ENCODE measurements at places on chromosomes 13 and 19. TPM values are rescaled to one million over a fixed set of nuclear protein-coding genes. Genes with fewer than 3 reads are reported as not detected.

GRCh38 chr19:4380254-4380727 is 20.1 kb downstream of the SH3GL1 start:
- peak overlapping the region; percentile 66 for H3K4me3 ChIP-seq
- no peaks in the 10 kb centered on the region for H3K27me3 ChIP-seq
- peak overlapping the region; percentile 82 for H3K27ac ChIP-seq
- peaks cover 56% of the 10 kb centered on the region for H3K4me1 ChIP-seq
- H3K36me3 ChIP-seq, result peaks cover 8% of the 10 kb centered on the region

Gene HPN
- not detected for total RNA-seq

- H3K27me3 ChIP-seq, result no peaks in the 10 kb centered on the region
- no peak for DNase-seq
- no peak overlapping the region for H3K27ac ChIP-seq
- no peaks in the 10 kb centered on the region for H3K36me3 ChIP-seq
- H3K4me3 ChIP-seq, result no peak overlapping the region
These were observed 2724.7 kb downstream of the PCDH9 start for GRCh38 chr13:64505336-64505910.

Gene RETN
- total RNA-seq, result not detected

- no peak overlapping the region for H3K27ac ChIP-seq
- H3K36me3 ChIP-seq, result no peaks in the 10 kb centered on the region
- peaks cover 3% of the 10 kb centered on the region for H3K4me1 ChIP-seq
- no peak overlapping the region for H3K4me3 ChIP-seq
- no peaks in the 10 kb centered on the region for H3K27me3 ChIP-seq
- no peak for DNase-seq
These were observed 23.0 kb upstream of the MTRF1 start for GRCh38 chr13:41286370-41286769.

DNA sequence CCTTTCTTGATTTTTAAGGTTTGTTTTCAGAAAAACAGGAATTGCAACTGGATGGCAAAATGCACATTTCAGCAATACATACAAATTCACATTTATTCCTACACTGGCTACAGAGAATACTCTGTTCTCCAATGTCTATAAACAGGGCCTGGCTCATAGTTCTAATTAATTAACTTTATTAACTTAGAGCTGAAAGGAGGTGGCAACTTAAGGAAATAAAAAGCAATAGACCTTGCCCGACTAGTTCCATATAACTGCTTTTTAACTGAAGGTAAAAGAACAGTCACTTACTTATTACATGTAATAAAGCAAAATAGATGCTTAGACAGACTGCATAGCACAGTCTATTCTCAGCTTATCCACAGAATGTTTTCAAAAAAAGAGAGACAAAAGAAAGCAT is 498.5 kb downstream of the DIAPH3 start:
- no peak for DNase-seq
- H3K36me3 ChIP-seq, result no peaks in the 10 kb centered on the region
- no peak overlapping the region for H3K27ac ChIP-seq
- H3K27me3 ChIP-seq, result no peaks in the 10 kb centered on the region
- no peak overlapping the region for H3K4me3 ChIP-seq

DNA sequence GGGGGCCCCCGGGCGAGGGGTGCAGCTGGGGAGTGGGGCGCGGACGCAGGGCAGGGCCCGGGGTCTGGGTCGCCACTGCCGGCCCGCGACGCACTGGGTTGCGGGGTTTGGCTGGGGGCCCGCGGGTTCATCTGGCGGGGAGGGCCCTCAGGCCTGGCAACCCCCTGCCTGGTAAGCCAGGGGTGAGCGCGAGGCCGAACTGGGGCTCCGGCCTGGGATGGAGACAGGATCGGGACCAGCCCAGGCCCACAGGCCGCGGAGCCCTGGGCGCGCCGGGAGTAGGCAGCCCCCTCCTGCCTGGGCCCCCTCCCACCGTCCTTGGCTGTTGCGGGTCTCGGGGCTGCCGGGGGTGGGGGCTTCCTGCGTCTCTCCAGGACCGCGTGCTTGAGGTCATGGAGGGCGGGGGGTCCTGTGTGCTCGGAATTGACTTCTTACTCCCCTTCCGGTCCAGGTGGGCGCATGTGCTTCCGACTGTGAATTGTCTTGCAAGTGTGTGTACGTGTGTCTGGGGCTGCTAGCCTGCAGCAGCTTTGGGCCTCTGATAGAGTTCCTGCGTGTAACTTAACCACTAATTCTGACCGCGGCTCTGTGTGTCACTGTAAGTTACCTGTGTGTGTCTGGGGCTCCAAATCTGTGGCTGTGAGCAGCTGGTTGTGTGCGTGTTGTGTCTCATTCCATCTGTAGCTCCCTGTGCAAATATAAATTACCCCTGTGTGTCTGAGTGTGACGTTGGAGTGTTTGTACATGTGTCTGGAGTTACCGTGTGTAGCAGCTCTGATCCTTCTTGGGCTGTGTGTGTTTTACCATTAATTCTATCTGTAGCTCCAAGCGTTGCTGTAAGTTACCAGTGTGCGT is 751 bp downstream of the GRAMD1A start:
- peaks cover 24% of the 10 kb centered on the region for H3K36me3 ChIP-seq
- peak; percentile 86 for DNase-seq
- H3K27ac ChIP-seq, result peak overlapping the region; percentile 91
- H3K4me1 ChIP-seq, result peaks cover 69% of the 10 kb centered on the region

- DNase-seq, result no peak
- peaks cover 82% of the 10 kb centered on the region for H3K4me1 ChIP-seq
- H3K36me3 ChIP-seq, result peaks cover 2% of the 10 kb centered on the region
- no peak overlapping the region for H3K27ac ChIP-seq
- H3K27me3 ChIP-seq, result no peaks in the 10 kb centered on the region
These were observed 28.0 kb downstream of the SH3GL1 start for GRCh38 chr19:4372165-4373012.

Gene PALM3
- total RNA-seq, result not detected

All from activated CD8-positive, alpha-beta memory T cell treated with anti-CD3 and anti-CD28 coated beads, Interleukin-2, amount 10 ng/mL, durations not matched to agents 7 days and 5 days (primary cell).